CD8-positive, alpha-beta T cell (primary cell): ENCODE measurements at places on chromosomes 11 and 22.

- no peak for DNase-seq
These were observed 12.4 kb downstream of the FGF19 start for GRCh38 chr11:69691463-69691862.

GRCh38 chr11:76770642-76771445 is 12.3 kb upstream of the TSKU start:
- no peak for DNase-seq

- no peak for DNase-seq
These were observed 103.7 kb downstream of the DSCAML1 start for GRCh38 chr11:117693344-117693743.

GRCh38 chr11:92192141-92192540 is 32.5 kb upstream of the FAT3 start:
- no peak for DNase-seq
